Stimulated activated CD8-positive, alpha-beta memory T cell treated with anti-CD3 and anti-CD28 coated beads, Interleukin-15, amount 100 ng/mL, for 24 hours (primary cell): ENCODE measurements at places on chromosomes 3 and 15.

DNA sequence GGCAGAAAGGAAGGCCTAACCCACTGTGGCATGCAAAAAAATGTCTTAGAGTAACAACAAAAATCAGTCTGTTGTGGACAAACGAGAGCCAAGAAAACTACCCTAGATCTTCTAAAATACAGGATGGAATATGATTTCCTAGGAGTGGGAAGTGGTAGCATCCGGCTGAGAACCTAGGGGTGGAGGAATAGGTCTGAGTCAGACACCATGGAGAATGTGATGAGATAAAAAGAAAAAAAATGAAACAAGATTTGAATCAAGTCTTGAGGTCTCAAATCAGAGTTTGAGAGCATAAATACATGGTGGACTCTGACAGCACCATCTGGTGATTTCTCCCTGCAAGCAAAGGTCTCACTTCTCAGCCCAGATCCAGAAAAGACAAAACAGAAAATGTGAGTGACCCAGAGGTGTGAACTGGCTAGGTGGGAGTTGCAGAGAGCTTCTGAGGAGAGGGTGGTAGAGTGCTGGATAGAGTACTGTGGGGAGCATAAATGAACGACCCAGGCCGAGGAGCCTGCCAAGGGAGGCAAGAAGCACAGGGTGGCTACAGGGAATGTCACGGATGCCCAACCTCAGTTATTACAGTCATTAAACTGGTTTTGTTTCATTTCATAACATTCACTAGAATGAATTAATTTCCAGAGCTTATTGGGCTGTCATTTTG is 27.6 kb upstream of the VEPH1 start:
- DNase-seq = no peak

DNA sequence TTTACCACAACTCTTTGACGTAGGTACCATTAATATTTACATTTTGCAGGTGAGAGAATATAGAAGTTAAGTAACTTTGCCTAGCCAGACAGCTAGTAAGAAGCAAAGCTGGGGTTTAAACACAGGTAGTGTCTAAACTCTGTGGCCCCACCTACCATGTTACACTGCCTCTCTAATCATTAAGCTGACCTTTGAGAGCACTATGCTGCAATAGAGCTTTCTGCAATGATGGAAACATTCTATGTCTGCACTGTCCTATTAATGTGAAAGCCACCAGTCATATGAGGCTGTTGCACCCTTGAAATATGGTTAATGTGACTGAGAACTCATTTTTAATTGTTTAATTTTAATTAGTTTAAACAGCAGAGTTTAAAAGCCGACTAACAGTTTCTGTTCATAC is 6.3 kb upstream of the RARB start:
- no peak for DNase-seq

DNA sequence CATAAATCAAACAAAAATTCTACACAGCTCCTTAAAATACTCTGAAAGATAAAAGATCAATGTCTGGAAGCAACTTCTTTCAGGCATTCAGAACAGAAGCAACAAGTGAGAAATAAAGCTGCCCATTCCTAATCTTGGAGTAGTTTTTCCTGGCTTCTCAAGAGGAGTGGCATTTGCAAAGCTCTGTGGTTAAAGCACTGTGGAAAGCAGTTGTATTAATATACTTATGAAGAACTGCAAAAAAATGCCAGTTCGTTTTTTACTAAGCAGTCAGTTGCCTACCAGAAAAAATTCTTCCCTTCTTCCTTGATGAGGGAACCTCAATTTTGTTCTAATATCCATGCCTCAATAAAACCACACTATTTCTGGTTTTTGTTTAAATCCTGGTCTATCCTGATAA is 197.8 kb downstream of the TNIK start:
- DNase-seq = no peak

DNA sequence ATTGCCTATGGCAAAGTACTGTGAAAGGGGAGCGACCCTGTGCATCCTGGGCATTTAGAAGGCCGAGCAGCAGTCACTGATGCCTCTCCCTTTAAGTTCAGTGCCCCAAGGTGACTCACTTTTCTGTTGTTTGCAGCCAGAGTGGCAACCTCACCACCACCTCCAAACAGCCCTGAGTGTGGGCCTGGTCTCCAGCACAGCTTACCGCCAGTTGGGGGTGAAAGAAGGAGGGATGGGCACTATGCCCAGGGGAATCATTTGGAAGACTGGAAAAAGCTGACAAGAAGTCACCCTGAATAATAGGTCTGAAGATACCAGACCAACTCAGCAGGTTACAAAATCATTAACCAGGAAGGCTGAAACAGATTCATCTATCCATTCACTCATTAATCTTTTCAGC is 571.8 kb downstream of the EPHB1 start:
- no peak for DNase-seq

- DNase-seq = no peak
Measured at GRCh38 chr3:126355777-126356372, 1.3 kb downstream of the KLF15 start.

DNA sequence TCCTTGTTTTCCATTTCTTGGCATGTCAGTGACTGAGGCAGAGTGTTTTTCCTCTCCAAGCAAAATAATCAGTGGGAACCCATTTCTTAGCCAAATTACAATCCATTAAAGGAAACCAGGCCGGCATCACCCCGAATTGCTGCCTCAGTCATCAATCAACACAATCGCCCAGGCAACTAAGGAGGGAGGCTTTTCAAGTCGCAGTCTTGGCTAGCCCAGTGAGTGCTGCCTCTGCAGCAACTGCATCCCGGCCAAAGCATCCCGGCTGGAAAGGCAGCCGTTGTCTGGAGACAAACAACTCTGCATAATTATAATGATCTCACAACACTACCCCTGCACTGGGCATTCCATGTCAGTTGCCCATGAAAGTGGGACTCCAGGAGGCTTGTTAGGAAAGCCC is 213.5 kb upstream of the PRICKLE2 start:
- DNase-seq = no peak

- DNase-seq = no peak
Measured at GRCh38 chr3:8307545-8308110, 194.0 kb upstream of the LMCD1 start.

DNA sequence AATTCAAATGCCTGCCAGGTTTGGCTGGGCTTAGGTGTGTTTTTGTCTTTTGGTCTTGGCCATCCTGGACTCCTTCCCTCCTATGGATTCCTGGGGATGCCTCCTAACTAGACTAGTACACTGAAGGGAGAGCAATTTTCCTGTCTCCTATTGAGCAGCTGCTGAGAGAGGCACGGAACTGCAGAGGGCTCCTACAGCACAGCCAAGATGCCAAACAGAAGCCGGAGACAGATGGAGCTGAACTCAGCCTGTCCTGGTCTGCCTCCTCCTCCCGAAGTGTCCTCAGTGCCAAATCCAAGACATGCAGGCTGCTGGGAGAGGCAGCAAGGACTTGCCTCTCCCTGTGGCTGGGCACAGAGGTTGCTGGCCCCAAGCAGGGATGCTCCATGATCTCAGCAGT is 256.6 kb upstream of the PROK2 start:
- DNase-seq = no peak
